ENCODE measurements at places on chromosomes 3 and 15.

- DNase-seq: peak; percentile 51
These were observed 15.7 kb upstream of the RBP1 start for GRCh38 chr3:139555249-139555648.

- DNase-seq: no peak
These were observed 68.0 kb downstream of the DIPK2A start for GRCh38 chr3:144039661-144040060.

- DNase-seq: no peak
These were observed 96.9 kb downstream of the LINGO1 start for GRCh38 chr15:77535845-77536244.

- DNase-seq: no peak
These were observed 143.2 kb upstream of the LIPC start for GRCh38 chr15:58288592-58288991.

- DNase-seq: peak; percentile 39
These were observed 2.3 kb downstream of the EOGT start for GRCh38 chr3:69011096-69011730.

DNA sequence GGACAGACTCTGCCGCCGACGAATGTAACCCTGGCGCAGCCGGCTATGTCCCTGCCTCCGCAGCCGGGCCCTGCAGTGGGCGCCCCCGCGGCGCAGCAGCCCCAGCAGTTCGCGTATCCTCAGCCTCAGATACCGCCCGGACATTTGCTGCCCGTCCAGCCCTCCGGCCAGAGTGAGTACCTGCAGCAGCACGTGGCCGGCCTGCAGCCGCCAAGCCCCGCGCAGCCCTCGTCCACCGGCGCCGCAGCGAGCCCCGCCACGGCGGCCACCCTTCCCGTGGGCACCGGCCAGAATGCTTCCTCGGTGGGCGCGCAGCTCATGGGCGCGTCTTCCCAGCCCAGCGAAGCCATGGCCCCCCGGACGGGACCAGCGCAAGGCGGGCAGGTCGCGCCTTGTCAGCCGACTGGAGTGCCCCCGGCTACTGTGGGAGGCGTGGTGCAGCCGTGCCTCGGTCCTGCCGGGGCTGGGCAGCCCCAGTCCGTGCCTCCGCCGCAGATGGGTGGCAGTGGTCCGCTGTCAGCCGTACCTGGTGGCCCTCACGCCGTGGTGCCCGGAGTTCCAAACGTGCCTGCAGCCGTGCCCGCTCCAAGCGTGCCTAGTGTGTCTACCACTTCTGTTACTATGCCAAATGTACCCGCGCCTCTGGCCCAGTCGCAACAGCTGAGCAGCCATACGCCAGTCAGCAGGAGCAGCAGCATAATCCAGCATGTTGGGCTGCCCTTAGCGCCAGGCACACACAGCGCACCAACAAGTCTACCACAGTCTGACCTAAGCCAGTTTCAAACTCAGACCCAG lies 2.4 kb downstream of the TSC22D2 start:
- DNase-seq: peak; percentile 46

DNA sequence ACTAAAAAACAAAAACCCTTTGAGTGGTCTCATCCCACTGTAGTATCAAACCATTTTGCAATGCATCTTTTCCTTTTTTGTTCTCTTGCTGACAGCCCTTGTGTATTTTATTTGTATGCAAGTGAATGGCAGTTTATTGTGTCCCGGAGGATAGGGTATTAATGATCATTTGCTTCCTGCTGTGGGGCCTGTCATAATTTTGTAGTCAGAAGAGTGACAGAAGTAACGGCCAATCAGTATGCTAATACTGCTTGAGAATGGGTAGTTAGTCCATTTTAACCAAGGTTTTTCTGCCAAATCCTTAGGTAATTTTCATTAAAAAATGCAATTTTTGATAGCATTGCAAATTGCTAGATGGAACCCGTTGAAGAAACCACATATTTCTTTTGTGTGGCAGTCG lies 75.5 kb upstream of the PLSCR5 start:
- no peak for DNase-seq

DNA sequence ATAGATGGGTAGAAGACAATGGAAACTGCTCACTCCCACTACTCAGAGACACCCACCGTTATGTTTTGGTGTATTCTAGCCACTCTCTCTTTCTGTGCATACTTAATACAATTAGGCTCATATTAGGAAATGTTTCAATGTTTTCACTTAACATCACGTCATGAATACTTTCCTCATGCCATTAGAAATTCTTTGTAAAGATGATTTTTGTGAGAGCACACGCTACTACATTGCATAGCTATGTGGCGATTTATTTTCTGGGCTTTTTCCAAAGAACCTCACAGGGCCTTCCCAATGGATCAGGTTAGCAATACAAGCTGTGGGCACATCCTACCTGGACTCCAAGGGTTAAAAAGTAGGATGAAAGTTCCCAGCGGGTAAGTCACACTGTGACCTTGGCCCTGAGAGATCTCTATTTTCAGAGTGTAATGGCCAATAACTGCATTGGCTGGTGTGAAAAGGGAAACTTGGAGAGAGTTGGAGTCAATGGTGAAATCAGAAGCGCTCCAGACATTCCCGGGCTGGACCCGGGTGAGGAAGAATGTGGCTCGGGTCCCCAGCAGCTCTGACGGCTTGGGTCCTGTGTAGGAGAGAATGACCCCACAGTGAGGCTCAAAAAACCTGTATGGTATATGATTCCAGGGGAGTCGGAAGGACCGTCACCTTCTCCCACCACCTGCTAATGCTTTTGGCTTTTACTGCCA lies 25.8 kb upstream of the TGM5 start:
- peak; percentile 22 for DNase-seq

DNA sequence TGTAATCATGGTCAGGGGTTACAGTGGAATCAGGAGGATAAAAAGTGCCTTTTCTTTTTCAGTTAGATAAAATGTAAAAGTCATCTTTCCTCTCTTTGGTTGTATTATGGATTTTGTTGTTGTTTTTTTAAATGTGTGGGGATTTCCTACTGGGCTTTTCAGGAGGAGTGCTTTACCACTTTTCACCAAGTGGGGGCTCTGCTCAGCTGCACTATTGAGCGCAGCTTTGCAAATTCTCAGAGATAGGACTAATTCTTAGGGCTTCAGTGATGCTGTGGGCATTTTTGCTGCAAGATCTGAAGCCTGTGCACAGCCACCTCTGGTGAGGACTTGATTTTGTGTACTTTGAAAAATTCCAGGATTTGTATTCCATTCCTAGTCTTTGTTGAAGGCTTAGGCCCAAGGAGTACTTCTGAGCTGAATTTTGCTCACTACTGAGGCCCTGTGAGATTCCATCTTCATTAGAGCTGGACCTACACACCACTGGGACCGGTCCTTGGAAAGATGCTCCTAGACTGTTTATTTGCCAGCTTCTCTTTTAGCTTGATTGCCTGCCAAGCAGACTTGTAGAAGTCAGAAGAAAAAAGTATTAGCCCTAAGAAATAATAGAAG lies 7.5 kb downstream of the GNB5 start:
- DNase-seq: peak; percentile 56

DNA sequence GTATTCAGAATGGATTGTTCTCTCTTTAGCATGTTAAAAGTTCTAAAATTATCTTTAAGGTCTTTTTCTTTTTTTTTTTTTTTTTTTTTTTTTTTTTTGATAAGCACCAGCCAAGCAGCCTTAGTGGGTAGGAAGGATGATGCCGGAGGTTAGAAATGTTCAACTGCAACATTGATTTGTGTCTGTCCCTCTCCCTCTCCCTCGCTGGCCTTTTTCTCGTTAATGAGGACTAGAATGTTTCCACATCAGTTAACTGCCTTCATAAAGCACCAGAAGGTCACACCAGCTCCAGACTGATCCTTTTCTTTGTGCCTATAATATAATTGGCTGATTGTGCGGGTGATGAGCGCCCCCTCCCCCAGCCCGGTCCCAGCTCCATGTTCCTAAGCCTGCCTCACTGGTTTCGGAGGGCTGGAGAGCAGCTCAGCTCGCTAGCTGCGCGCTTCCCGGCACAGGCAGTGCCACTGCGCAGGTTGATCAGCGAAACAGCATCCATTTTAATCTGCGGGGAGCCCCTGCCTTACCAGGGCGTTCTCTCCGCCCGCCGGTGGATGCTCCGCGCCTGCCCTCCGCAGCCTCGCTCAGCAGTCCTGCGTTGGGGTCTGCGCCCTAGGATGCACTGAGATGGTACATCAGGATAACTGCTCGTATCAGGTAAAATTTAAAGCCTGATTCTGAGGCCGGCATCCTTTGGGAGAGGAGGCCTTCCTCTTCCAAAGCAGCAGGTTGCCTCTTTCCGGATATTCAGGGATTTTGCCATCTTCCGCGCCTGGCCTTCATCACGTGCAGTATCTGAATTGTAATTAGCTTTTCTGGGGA lies 148.9 kb upstream of the IL12A start:
- no peak for DNase-seq

- DNase-seq: no peak
These were observed 139.8 kb downstream of the ATG7 start for GRCh38 chr3:11411956-11412355.

DNA sequence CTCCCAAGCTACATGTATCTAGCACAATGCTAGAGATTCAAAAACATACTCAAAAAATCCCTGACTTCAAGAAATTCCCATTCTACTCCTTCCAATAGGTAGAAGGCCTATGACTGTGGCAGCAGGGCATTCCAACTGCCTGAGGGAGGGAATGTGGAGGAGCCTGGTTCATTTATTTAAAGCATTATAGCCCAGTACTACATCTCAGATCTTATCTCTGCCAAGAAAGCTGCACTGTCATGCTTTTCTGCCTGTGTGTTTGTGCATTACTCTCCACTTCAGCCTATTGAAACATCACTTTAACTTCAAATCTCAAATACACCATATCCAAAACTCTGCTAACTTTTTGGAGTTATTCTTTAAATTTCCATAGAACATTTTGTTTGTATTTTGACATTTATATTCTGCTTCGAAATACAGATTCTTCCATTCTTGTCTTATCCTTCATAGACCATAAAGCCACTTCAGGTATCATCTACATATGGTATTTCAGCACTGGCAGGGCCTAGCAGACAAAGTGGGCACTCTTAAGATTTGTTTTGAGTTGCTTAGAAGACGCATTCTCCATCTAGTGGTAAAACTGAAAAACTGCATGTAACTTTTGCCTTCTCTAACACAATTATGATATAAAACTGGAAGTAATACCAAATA lies 59.1 kb upstream of the NEDD4 start:
- DNase-seq: peak; percentile 73

- DNase-seq: no peak
These were observed 16.1 kb upstream of the LYSMD4 start for GRCh38 chr15:99749386-99749785.

DNA sequence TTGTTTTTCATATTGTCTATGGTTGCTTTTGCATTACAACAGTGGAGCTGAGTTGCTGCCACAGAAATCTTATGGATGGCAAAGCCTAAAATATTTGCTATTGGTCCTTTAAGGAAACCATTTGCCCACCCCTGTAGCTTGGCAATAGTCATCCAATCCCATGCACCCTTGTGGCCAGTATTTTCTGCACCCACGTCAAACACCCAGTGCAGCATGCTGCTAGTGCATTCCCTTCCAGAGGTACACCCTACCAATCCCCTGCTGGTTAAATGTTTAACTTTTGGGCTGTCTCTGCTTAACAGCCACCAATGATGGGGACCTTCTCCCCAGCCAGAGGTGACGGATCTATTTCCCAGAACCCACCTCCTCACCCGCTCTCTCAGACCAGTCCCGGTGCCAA lies 23.8 kb upstream of the SLC6A11 start:
- DNase-seq: no peak

DNA sequence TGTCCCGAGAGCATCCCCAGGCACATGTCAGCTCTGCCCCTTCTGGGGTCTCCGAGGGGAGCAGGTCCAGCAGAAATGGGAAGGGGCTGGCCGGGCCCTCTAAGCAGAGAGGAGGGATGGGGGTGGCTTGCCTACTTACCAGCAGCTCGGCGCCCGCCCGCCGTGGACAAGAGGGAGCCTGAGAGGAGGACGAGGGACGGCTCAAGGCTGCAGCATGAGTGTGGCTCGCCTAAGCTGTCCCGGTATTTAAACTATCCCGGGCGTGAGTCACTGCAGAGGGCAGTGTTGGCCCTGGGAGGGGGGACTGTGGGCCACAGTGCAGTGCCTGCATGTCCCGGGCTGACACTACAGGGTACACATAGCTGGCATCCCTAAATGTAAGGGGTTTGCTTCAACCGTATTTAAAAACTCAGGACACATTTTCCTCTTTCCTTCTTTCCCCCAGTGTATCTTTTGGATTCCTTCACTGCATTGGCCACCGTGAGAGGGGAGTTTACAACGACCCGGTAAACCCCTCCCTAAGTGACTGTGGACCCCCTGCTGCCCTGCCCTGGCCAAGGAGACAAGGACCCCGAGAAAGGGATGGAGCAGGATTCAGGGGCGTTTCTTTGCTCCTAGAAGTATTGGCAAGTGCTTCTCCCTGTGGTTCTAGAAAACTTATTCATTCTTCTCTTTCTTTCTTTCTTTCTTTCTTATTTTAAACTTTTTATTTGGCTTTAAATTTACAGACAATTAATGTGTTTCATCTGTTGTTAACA lies at the start of gene LRRC15:
Gene LRRC15 (minus strand): TSS at position 222 of the 758 bp plus-strand sequence. CDS start 8,700 bp downstream, outside the sequence.
- DNase-seq: peak; percentile 45

DNA sequence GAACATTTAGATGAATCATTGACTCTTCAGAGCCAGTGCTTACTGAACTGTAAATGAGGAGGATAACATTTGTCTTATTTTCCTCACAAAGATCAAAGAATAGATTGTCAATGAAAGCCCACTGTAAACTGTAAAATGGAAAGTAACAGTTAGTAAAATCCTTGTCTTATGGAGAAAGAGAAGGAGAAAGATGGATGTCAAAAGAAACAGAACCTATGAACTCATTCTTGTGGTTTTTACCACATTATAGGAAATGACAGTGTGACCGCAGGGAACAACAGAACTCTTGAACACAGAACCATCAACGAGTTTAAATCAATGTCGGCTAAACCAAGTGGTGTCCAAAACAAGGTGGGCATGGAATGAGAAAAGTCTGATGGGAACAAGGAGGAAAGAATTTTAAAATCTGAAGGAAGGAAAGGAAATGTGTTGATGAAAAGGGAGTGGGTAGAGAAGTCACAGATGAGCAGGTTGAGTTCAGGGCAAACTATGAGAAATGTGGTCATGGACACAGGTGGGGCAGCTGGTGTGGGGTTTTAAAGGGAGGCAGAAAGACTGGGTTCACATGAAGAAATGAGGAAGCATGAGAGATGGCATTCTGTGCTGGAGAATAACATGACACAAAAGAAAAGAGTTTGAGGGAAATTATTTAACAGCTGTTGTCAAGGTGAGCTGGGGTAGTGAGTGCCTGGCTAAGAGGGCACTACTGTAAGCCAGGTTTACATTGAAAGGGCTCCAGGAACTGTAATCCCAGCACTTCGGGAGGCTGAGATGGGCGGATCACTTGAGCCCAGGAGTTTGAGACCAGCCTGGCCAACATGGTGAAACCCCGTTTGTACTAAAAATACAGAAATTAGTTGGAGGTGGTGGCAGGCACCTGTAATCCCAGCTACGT lies 42.4 kb upstream of the ETV5 start:
- DNase-seq: no peak

DNA sequence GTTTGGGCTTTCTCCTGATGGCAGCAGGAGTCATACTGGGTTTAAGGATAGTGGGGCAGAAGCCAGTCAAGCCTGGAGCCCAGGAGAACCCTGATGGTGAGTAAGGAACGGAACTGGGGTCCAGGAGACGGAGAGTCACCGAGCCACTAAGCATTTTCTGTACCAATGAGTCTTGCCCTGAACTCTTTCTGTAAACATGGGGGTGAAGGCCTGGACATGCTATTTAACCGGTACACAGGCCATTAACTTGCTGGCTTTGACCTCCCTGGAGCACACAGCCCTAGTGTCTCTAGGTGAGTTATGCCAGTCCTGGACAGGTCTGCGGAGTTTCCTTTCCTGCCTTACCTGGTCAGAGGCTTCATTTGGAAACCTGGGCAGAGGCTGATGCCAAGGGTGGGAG lies 3.9 kb downstream of the SLC6A6 start:
- DNase-seq: no peak
